ENCODE measurements at places on chromosomes 12 and 14.
A peak's percentile ranks its signal among the peaks of the same experiment; 100 is the strongest.

- no peak for DNase-seq
Measured at GRCh38 chr14:103027451-103027850, 29.9 kb downstream of the CDC42BPB start.

DNA sequence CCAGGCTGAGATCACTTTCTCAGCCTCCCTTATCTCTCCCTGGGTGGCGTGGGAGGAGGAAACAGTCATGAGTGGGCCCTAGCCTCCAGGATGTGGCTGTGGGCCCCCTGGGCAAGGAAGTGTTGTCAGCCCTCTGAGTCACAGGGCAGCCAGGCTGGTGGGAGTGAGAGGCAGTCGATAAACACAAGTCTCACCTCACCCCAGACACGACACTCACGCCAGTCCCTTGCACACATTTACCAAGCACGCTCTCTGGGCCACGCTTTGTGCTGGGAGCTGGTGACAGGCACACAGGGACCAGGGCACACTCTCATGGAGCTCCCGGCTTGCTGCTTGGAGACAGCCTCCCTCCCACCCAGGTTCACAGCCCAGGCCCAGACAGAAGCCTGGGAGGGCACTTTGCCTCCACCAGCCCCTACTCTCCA is 1.9 kb upstream of the KRT79 start:
- no peak for DNase-seq

- DNase-seq, result no peak
Measured at GRCh38 chr12:19382563-19382962, 56.7 kb upstream of the AEBP2 start.

DNA sequence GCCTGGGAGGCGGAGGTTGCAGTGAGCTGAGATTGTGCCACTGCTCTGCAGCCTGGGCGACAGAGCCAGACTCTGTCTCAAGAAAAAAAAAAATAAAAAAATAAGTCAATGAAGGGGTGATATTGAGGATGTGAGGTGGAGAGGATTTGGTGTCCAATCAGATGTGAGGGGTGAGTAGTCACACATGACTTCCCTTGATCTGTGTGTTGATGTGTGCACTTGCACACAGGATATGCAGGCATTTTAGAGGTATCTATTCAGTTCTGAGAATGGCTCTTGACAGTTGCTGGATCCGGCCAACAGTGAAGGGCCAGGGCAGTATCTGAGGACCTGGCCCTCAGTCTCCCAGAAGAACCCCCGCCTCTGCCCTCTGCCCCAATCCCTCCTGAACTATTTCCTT is 7.8 kb upstream of the SP7 start:
- no peak for DNase-seq

DNA sequence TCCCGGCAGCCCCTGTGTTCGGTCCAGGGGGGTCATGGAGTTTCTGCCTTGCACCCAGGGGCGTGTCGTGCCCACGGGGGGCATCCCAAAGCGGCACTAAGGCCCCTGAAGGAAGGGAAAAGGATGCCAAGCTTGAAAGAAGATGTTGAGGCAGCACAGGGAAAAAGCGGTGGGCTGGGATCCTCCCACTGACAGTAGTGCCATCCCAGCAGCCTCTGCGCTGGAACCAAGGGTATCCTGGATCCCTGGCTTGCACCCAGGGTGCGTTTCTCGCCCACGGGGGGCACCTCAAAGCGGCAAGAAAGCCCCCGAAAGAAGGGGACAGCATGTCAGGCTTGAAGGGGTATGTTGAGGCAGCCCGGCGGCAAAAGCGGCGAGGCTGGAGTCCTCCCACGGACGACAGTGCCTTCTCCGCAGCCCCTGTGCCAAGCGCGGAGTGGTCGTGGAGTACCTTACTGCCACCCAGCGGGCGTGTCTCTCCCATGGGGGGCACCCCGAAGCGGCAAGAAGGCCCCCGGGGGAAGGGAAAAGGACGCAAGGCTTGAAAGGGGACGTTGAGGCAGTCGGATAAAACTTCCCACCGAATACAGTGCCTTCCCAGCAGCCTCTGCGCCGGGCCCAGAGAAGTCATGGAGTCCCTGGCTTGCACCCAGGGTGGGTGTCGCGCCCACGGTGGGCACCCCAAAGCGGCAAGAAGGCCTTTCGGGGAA is 164.4 kb upstream of the ALG10B start:
- no peak for DNase-seq

GRCh38 chr12:50971946-50972345 is 19.6 kb downstream of the HIGD1C start:
- no peak for DNase-seq

- no peak for DNase-seq
Measured at GRCh38 chr12:84502907-84503787, 409.5 kb downstream of the SLC6A15 start.

- DNase-seq, result no peak
Measured at GRCh38 chr12:6341417-6342139, at the start of gene TNFRSF1A. TSS of gene TNFRSF1A (minus strand) at chr12:6342076. CDS start at chr12:6341814, 262 bp downstream.

DNA sequence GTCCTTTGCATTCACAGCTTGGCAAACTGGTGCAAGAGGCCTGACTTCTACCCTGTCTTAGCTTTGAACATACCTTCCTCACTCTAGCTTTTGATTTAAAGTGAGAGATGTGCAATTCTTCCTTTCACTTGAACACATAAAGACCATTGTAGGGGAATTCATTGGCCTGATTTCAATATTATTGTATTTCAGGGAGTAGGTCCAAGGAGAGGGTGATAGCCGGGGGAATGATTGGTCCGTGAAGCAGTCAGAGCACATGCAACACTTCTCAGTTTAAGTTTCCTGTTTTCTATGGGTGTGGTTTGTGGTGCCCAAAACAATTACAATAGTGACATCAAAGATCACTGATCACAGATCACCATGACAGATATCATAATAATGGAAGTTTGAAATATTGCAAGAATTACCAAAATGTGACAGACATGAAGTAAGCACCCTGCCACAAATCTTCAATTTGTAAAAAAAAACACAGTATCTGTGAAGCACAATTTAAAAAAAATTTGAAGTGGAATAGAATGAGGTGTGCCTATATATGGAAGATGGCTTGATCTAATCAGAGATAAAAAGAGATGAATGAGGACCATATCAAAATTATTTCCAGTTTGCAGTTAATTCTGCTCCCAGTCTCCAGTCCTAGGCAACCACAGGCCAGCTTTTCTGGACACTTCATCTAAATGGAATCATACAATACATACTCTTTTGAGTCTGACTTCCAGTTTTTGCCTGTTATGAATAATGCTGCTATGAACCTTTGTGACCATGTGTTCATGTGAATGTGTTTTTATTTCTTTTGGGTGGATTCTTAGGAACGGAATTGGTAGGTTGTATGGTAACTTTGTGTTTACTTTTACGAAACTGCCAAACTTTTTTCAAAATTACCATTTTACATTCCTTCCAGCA is 23.2 kb downstream of the BORCS5 start:
- DNase-seq, result no peak

DNA sequence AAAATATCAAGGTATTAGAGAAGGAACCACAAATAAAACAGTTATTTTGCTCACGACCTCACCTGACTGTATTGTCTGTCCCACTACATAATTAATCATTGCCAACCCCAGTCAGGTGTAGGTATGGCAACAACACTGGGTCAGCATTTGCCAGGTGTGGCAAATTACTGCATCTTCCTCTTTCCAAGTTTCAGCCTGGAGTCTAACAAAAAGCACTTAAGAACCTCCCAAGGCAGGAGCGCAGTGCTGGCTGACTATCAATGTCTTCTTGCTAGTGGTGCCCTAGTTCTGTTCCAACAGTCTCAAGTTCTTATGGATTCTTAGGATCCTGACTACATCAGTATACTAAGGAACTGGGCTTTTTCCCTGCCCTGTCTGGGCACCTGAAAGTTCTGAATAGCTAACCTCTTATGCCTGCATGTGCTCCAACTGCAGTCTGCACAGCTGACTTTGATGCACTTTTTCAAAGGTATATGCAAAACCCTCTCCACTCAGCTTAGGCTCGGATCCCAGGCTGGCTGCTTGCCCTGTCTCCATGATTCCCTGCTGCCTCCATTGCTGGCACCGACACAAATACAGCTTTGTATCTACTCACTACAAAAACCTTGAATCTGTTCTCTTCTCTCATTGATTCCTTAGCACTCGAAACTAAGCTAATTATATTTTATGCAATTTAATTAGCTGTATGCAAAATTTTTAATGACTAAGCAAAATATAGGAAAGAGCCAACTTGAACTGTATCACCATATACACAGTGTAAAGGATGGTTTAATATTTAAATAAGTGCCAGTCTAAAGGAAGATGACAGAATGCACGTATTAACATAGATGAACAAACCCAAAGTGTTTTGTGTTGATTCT is 113.3 kb downstream of the PRKD1 start:
- no peak for DNase-seq

DNA sequence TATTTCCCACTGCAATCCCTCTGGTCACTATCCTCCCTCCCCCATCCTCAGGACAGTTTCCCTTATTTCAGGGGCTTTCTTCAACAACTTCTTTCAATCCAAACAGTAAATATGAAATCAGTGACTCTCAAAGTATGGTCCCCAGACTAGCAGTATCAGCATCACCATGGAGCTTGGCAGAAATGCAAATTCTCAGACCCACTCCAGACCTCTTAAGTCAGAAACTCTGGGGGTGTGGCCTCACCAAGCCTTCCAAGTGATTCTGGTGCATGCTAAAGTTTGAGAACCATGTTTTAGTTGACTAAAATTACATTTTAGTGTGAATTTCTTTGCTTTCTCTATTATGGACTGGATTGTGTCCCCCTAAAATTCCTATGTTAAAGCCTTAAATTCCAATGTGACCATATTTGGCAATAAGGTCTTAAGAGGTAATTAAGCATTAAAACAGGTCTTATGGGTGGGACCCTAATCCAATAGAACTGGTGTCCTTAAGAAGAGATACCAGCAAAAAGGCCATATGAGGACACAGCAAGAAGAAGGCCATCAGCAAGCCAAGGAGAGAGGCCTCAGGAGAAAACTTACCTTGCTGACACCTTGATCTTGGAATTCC is 23.2 kb downstream of the ATP2B1 start:
- no peak for DNase-seq

- no peak for DNase-seq
Measured at GRCh38 chr14:30330445-30330844, 228.5 kb upstream of the G2E3 start.

DNA sequence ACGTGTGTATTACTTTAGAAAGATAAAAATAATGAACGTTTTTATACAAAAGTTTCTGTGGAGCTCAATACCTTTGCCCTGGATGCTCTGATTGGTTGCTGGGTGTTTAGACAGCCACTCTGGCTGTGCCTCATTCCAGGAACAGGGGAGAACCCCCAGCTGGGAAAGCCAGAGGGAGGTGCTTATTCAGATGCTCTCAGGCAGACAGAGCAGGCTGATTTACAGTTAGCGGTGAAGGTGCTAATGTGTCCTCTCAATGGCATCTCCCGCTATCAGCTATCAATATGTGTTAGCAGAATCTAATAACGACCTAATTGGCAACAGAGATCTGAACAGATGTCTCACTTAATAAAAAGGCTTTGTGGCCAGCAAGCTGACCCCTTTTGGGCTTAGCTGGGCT is 402.3 kb downstream of the NUAK1 start:
- no peak for DNase-seq

GRCh38 chr12:120496413-120497340 is 764 bp downstream of the DYNLL1 start:
- DNase-seq, result no peak

DNA sequence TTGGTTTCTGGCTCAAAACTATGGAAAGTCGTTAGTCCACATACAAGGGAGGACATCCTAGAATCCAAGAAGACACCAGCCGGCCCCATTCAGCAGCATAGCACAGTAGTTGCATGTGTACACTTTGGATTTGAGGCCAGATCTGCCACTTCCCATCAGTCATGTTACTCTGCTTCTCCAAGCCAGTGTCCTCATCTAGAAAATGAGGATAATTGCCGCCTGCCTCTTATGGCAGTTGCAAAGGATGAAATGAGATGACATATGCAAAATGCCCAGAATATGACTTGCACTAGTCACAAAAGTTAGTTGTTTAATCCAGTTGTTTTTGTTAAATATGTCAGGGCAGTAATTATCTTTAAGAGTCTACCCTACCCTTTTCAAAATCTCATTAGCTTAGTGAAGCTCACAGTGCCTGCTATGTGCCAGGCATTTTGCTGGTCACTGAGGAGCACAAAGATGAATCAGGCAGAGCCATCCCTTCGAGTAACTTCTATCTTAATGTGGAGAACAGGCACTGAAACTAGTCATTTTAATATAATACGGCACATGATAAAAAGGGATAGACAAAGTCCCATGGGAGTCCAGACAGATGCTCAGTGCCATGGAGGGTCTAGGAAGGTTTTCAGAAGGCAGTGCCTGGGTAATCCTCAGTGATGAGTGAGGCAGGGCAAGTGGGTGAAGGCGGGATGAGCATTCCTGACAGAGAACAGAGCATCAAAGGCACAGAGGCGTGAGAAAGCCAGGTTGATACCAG is 6.6 kb upstream of the KRT76 start:
- DNase-seq, result no peak

GRCh38 chr12:114344303-114344663 is 61.7 kb downstream of the TBX5 start:
- DNase-seq, result no peak

GRCh38 chr12:2613326-2614073 is 181.3 kb upstream of the FKBP4 start:
- DNase-seq, result peak; percentile 50

- no peak for DNase-seq
Measured at GRCh38 chr12:101204602-101205304, 5.3 kb downstream of the SLC5A8 start.

DNA sequence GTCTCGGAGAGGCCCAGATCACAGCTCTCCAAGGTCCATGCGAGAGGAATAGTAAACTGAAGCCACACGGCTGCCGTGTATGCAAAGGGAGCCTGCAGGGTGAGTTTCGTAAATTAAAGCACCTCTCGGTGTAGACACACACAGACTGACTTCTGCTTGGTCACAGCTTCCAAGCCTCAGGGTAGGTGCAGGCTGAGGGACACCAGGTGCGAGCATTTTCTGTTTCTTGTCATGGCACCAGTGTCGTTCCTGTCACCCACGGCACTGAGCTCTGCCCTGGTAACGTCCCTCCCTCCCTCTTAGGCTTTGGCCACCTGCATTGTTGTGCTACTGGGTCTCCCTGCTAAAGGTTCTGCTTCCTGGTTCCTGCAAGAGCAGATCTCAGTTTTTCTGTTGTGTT is 76.2 kb upstream of the DYNC1H1 start:
- no peak for DNase-seq

DNA sequence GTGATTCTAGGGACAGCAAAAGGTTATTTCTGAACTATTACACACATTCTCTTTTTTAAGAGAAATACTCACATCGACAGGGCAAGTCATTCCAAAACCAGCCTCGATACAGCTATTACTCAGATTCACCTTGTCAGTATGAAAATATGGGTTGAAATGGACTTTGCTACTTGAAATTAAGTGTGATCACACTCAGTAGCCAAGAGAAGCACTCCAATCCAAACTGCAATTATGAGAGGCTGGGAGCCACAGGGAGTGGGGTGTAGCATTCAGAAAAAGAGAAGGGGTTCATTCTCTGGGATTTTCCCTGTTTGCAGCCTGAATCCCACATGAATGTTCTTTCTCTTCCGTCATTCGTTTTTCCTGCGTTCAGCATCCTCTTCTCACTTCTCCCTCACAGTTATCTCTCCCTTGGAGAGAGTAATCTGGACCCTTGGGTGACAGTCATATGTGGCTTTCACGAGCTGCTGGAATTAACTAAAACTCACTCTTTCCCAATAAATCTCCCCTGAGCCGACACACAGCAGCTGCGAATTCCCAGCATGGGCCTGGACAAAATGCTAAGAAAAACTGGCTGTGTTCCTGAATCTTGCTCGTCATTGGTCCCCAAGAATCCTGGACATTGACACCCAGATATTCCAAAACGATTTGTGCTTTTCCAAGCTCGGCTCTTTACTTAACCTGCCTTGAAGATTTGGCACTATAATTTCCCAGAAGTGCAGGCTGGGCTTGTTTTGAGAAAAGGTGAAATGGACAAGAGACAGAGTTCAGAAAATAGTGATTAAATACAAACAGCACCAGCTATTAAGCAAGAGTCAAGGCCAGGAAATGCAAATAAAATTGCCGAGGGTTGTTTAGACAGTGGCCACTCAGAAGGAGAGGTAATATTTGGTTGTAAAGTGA is 199.5 kb upstream of the PLEKHG7 start:
- no peak for DNase-seq
